ENCODE measurements at places on chromosomes 5 and 9.
A peak's percentile ranks its signal among the peaks of the same experiment; 100 is the strongest.

DNA sequence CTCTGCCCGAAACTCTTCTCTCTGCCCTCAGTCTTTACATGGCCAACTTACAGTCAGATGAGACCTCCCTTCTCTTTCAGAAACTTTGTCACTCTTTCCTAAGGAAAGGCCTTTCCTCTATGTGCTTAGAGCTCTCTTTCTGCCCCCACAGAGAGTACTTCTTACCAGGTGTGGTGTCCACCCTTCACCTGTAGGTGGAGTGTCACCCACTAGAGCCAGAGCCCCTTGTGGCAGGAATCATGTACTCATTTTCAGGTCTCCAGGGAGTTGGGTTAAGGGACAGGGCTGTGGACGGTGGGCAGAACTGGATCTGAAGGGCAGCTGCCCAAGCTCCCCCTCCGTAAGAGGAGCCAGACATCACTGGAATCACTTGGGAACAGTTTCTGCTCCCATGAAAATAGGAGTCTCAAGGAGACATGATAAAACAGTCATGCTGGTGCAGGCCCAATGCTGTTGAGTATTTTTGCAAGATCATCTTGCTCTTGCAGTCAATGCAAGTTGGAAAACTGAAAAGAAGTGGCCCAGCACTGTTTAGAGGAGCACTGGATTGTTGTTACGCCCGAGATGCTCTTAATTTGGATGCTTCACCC, 436.7 kb downstream of the ZSWIM6 start:
- DNase-seq = no peak

GRCh38 chr9:93254806-93255493, 71.0 kb downstream of the WNK2 start:
- DNase-seq = no peak

GRCh38 chr5:63247651-63248050, 669.0 kb downstream of the LRRC70 start:
- DNase-seq = no peak

GRCh38 chr5:108637134-108637533, 110.6 kb upstream of the FER start:
- no peak for DNase-seq

DNA sequence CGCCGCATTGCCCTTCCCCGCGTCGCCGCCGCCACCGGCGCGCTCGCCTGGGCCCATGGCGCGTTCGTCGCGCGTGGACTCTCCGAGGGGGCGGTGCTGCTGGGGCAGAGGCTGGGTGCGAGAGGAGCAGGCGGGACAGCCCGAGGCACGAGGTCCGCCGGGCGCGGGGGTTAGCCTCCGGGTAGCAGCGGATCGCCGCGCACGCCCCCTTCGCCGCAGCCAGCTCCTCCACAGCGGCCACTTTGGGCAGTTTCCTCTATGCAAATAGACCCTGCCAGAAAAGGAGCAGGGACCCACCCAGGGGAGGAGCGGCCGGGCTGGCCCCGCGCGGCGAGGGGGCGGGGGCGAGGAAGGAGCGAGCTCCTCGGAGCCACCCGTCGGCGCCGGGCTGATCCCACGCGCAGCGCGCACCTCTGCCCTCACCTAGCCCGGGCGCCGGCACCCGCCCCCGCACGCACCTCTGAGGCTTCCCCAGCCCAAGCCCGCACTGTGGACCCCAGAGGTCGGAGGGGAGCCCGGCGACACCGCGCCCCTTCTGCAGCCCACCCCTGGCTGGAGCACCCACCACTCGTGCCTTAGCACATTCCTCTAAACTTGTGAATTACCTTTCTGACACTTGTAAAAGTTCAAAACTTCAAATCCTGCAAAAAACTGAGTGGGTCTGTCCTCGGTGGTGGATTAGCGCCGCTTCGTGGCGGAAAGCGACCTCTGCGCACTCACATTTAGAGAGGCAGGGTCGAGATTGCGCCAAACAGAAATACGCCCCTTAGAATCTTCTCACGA, at the start of gene COL23A1:
TSS of gene COL23A1 (minus strand) at position 253 of the 783 bp plus-strand sequence.
- peak; percentile 41 for DNase-seq

GRCh38 chr5:56647099-56647850, 168.1 kb upstream of the MAP3K1 start:
- DNase-seq = no peak

- no peak for DNase-seq
Measured at GRCh38 chr5:90128551-90128950, 281.0 kb downstream of the CETN3 start.

DNA sequence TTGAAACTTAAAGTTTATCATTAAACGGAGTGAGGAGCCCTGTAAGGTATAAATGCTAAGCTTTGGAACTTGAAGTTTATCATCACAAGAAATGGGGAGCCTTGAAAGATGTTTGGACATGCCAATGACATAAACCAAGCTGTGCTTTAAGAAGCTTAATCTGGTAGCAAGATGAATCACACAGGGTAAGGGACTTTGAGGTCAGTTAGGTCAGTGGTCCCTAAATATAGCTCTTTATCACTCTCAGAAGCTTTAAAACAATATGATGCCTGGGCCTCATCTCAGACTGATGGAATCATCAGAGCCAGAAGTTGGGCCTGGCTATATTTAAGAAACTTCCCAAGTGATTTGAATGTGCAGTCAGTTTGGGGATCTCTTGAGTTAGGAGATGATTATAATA, 85.7 kb downstream of the TNC start:
- DNase-seq = no peak

DNA sequence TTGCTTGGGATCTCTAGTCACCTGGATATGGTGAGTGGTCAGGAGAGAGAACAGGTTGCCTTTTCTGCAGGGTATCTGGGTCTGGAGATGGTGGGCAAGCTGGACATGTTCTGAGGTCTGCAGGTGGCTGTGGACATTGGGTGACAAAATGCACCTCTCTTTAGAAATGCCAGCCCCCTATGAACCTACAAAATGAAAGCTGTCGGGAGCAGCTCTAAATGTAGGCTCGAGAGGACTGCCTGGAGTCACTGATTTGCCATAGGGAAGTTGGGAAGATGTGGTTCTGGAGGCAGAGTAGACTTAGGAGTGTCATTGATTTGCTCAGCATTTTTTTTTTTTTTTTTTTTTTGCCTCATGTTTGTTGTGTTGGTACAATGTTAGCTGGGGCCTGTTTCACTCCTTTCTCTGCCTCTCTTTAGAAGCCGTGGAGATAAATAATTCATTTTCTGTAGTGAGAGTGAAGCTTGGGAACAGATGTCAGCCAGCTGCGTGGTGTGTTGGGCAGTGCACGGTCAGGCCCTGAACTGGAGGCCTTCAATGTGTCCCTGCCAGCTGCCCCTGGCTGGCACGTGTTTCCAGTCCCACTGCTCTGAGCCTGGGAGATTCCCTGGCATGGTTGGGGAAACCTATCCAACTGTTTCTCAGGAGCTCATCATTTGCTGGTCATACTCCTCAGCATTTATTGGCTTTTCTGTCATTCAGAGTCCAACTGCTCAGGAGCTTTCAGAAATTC, 5.4 kb downstream of the RGS3 start:
- no peak for DNase-seq

DNA sequence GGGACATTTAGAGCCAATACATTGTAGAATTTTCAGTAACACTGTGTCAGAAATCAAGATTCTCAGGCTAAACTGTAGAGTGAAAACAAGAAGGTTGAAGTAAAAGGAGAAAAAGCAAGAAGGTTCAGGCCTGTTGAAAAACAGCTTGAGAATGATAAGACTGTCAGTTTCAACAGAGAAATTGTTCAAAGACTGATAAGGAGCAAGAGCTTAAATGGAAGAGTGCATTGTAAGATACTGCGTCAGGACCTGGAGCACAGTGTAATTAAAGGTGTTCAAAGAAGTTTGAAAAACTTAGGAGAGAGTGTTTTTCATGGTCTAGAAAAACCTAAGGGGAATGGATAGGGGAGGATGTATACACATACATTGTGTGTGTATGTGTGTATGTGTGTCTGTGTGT, 408.3 kb downstream of the KDM4C start:
- no peak for DNase-seq

DNA sequence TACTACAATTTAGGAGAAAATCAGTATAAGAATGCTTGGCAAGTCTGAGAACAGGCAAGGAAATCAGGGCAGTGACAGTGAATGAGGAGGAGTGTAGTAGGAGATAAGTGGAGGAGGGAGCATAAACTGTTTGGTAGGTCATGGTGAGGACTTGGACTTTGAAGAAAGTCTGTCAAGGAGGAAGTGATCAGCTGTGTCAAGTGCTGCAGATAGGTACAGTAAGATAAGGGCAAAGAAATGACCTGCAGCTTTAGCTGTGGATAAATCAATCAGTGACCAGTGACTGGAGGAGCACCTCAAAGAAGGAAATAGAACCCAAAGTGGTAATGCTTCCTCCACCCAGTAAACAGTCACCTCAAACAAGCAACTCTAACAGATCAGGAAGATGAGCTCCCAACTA, 106.3 kb downstream of the RAPGEF6 start:
- no peak for DNase-seq

GRCh38 chr9:119794836-119795235, 425.6 kb upstream of the BRINP1 start:
- DNase-seq = no peak

- no peak for DNase-seq
Measured at GRCh38 chr9:111955048-111955447, 58.4 kb downstream of the UGCG start.

GRCh38 chr5:94391996-94392395, 226.4 kb downstream of the KIAA0825 start:
- DNase-seq = no peak

DNA sequence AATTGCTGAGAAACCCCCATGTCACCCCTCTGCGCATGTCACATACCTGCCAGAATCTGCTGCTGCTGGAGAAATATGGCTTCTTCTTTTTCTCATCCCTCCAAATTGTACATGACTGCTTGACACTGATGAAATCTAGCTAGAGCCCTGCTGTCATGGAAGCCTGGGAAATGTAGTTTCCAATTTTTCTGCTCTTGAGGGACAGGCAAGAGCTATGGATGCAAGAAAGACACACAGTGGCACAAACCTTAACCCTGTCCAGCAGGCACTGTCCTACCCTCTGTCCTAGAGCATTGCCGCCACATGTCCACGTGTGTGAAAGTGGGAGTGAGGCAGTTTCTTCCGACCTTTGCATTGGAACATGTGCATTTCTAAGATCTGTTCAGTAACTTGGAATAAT, 255.5 kb upstream of the SEMA6A start:
- no peak for DNase-seq

DNA sequence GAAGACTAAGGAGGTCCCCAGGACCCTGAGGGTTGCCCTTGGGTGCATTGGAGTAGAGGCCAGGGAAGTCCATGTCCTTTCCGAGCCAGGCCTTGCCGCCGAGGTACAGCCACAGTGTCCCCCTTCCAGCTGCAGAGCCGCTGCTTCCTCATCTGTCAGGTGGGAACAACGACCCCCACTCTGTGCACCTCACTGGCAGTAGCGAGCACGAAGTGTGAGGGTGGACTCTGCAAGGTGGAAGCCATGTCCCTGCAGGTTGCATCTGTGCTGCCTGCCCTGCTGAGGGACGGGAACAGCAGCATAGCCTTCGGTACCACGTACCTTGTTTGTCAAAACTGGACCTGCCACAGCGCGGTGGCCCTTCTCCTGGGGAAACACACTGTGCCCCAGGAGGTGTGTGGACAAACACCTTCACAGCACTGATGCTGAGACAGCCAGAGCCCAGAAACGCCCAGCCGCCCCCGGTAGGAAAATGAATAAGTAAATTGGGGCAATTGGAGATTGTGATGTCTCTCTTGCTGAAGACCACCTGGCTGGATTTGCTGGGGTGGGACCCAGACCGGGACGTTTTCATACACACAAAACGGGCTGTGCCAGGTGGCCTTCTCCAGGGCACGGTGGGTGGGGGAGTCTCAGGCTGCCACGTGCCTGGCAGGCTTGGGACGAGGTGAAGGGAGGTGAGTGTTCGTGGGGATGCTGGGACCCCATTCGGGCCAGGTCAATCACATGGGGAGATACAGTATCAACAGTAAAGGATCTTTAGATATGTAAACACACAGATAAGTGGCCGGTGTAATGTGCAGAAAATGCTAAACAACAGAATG, 157.3 kb downstream of the RXRA start:
- no peak for DNase-seq

DNA sequence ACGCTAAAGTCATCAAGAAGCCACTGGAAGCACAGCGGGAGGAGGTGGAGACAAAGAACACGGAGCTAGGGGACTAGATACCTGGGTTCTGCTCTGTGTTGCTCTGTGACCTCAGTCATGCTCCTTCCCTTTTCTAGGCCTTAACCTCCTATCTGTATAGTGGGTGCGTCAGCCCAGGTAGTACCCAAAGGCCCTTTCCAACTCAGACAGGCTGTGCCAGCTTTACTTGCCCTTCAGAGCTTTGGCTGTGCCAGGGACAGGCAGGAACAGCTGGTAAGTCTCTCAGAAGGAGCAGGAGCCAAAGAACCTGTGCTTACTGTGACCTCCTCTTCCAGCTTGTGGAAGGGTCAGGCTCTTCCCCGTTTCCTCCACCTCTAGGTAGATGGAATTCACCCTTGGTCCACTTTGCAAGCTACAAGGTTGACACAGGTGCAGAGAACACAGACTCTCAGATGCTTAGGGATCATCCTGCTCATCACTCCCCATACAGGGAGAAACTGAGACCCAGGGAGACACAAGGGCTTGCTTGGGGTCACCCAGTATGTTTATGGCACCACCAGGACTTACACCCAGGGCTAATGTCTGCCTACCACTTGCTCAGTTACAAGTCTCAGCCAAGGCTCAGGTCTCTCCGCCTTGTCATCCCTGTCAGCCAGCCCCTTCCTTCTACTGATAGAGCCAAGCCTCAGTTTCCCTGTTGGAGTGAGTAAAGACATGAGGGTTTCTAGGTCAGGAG, 1.7 kb downstream of the CCDC69 start:
- DNase-seq = no peak

GRCh38 chr9:6498982-6499381, 86.0 kb downstream of the UHRF2 start:
- no peak for DNase-seq

DNA sequence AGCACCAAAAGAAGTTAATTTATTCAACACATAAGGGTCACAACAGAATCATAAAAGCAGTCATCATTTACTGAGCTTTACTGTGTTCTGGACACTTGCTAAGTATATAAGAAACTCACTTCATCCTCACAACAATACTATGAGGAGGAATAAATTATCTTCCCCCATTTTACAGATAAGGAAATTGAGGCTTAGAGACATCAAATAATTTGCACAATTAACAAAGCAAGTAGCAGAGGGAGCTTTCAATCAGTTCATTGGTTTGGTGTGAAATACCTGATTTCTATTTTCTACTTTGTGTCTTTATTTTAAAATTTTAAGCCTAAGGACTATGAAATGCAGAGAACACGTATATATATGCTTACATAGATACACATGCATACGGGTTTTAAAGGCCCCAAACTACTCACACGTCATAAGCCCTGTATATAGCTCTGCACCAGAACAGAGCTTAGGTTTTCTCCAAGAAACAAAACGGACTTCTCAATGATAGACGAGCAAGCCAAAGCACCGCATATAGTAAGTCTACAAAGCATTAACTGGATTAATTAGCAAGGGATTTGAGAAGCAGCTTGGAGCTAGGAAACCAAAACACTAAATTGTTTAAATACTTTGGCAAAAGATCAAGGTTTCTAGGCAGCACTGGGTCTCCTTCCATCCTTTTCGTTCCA, 95.6 kb downstream of the DENND1A start:
- DNase-seq = no peak

All from CMK (cell line).